Stomach (tissue), 19 donors: ENCODE measurements at places on chromosomes 1 and 21. TPM values are rescaled to one million over a fixed set of nuclear protein-coding genes. Genes with fewer than 3 reads are reported as not detected.

GRCh38 chr21:33787431-33787830 is 128.2 kb downstream of the ATP5PO start:
- no peak for DNase-seq

DNA sequence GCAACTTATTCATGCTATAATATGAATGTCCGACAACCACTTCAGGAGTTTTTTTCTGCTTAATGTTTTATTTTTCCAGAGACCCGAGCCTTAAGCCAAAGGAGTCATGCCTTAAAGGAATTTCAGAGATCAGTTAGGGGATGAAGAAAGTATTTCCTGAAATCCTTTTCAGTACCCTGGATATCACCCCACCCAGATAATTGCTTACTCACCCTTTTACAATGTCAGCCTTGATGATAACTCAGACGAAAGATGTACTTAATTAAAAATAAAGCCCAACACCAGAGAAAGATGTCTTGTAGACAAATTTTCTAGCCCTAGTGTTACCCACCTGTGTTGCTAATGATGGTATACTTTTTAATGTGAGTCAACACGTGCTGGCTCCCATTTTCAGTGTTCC is 124.1 kb downstream of the XCL2 start:
- no peak for DNase-seq

GRCh38 chr1:97608272-97608671 is 312.6 kb downstream of the DPYD start:
- DNase-seq = no peak

Gene CACNA1E
- total RNA-seq = not detected

Gene INKA2
- 3.1 TPM for total RNA-seq
